Dermis microvascular lymphatic vessel endothelial cell (primary cell): ENCODE measurements at places on chromosomes 12 and 14. TPM values are rescaled to one million over a fixed set of nuclear protein-coding genes. Genes with fewer than 3 reads are reported as not detected.
A peak's percentile ranks its signal among the peaks of the same experiment; 100 is the strongest.

DNA sequence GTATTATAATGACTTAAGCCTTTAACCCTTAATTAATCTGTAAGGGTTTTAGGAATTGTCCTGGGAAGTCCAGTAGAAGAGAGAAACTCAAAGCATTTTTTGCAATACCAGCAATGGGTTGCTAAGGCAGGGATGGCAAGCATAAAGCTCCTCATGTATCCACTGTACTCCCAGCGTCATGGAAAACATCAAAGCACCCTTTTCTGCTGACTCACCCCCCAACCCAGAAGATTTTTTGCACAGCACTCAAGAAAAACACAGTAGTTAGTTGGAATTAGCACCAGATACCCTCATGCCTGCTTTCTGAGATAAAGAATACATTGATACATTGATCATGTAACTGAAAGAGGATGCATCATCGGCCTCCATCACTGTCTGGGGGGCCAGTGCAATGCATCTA, 199.1 kb upstream of the CNOT2 start:
- no peak for DNase-seq

GRCh38 chr12:48482930-48483329, 632 bp downstream of the C12orf54 start:
- no peak for DNase-seq

DNA sequence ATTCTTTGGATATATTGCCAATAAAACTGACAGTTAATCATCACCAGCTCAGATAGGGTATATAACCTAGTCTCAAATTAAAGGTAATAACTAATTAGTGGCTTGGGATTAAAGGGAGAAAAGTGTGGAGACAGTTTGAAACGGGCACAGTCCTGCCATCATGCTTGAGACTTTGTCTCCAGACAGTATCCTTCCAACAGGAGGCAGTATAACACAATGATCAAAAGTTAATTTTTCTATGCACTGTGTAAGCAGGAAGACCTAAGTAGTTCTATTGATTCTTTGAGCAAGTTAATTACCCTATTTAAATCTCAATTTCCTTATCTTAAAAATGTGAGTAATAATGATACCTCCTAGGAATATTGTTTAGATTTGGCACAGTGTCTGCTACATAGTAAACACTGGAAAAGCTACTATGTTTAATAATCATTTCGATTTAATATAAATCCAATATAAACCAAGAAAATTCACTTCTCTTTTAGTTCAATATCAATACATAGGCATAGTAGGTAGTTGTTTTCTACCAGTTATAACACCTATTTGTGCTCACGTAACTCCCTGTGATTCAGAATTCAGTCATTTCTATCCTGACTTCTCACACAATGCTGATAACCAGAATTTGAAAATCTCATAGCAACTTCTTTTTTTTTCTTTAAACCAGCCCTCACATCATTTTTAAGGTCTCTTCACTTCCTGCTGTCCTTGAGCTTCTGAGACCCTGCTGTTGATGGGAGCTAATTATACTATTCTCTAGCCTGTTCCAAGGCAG, 53.7 kb downstream of the GALNT4 start:
- peak; percentile 60 for DNase-seq

FOXG1 gene
- not detected in 2 replicates for total RNA-seq

DNA sequence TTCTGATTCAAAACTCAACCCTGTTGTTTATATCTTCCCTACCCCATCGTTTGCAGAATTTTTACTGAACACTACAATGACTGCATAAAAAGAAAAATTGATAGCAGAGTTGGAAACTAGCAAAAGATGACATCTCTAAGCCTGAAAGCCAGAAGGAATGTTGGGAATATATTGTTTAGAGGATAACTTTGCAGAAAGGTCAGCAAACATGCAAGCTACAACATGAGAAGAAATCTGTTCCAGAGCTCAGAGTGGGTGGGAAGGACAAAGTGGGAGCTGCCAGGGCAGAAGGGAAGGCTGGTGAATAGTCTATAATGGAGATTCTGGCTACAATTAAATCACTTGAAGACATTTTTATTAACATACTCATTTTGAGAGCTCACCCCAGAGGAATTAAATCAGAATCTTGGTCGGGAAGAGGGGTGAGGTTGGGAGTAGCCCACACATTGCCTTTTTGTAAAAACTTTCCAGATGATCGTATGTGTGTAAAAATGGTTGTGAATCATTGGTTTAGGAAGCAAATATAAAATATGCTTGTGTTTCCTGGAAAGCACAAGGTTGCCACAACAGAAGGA, 574.8 kb downstream of the FLRT2 start:
- no peak for DNase-seq

- peak; percentile 37 for DNase-seq
Observed at GRCh38 chr12:95789126-95790032, 1.2 kb downstream of the NTN4 start.

DNA sequence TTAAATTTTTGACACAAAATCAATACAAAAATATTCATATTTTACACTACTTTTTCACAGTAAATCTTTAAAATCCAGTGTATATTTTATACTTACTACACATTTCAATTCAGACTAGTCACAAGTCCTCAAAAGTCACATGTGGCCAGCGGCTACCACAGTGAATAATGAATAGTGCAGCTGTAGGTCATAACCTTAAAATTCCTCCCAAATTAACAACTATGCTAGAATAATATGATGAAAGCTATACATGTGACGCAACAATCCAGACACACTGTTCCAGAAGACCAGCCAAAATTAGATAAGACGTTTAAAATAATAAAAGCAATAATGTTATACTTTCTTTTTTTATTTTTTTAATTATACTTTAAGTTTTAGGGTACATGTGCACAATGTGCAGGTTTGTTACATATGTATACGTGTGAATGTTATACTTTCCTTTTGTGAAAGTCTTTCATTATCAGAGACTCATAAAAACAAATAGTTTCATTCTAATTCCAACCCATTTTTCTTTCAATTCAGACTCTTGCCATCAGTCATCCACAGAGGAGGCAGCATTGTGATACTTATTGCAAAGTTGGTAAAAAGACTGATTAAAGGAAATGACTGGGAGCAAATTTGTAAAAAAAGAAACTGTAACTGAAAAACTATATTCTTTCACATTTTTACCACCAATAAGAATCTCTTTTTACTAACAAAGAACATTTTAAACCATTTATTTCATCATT, 67.0 kb downstream of the C2CD5 start:
- no peak for DNase-seq

VASH1 gene
- 6.3 and 9.0 TPM in 2 replicates for total RNA-seq

SLC25A47 gene
- under 0.01 TPM in 1 of 2 replicates, not detected in the other for total RNA-seq

- no peak for DNase-seq
Observed at GRCh38 chr14:100434033-100434601, 111.0 kb downstream of the SLC25A47 start.

DNA sequence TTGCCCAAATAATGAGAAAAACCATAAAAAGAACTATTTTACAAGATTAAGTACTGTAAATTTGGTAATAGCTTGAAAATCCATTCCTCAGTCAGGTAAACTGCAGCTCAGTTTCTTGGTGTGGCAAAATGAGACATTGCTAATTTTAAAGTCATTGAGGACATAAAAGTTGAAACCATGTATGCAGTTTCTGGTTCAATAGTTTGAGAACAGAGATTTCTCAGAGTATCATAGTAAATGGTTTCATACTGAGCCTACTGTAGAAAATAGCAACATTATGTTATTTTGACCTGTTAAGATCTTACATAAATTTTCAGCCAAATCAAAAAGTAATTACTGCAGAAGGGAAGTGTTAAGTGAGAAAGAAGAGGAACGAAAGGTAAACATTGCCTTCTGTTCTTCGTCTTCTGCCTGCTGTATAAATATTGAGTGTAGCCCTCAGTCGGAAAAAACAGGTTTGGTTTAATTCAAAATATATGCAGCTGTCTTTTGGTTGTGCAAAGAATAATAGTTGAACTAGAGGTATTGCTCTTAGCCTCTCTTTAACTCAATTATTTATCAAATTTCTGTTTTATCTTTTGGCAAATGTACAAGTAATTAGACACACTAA, 119.6 kb downstream of the SYNE2 start:
- no peak for DNase-seq

DNA sequence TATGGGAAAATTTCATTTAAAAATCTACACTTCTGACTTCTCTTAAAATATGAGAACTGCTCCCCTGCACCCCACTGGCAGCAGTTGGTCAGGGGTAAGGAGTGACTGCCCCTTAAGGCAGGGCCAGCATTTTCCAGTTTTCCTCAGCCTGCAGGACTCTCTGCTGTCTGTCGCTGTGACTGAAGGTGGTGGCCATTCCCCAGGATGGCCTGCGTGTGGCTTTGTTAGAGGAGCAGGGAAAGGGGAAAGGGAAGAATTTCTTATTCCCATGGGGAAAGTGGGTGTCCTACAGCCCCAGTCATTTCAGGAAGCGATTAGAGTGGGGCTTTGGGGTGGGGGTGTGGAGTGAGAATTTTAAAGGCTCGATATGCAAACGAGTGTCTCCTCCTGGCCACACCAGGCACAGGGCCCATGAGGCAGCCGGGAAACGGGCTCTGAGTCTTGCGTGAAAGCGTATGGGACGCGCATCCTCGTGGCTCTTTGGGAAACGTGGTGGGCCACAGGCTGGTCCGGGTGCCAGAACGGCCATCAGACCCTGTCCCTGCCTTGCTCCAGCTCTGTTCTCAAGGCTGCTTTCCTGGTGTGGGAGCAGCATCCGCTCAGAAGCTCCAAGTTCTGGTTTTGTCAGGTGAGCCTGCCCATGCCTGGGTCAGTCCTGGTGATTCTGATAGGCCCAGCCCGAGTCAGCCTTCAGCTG, 23.5 kb downstream of the ADGRD1 start:
- no peak for DNase-seq

DNA sequence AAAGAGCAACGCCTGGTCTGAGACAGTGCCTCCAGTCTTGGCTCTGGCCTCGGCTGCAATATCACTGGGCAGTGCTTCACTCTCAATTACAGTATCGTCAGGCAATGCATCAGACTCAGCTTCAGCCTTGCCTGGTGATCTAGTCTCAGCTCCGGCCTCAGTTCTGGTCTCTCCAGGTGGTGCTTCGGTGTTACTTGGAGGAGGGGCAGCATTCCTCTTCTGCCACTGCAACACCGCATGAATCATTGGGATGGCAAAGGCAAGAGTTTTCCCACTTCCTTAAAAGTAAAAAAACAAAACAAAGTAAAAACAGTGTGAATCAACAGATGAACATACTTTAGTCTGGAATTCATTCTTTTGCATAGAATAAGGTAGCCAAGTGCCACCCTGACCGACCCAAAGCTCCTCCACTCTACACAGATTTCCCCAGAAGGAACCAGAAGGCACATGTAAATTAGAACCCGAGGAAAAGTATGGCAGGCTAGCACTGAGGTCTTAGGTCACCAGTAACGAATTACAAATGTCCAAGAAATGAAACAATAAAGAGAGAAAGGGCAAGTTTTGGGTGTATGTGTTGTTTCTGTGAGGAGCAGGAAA, 18.6 kb downstream of the DDX24 start:
- DNase-seq, result peak; percentile 35

DNA sequence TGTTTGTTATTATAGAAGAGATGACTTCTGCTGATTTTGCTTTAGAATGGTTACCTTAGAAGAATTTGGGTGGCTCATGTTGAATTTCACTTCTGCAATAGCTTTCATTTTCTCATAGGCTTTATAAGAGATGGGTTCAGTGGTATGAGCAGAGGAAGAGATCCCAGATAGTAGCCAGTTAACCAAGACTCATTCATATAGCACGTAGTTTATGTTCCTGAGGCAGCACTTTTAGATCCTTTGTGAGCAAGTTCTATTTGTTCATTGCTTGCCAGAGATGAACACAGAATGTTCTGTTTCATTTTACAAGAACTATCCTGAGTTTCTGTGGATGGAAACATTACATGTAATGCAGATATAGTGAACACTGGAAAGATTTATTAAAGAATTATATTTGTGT, 32.2 kb downstream of the RAB21 start:
- no peak for DNase-seq

- DNase-seq, result no peak
Observed at GRCh38 chr14:65392296-65392695, 20.2 kb upstream of the FUT8 start.

- DNase-seq, result no peak
Observed at GRCh38 chr14:99718811-99719192, 34.7 kb downstream of the CYP46A1 start.

DNA sequence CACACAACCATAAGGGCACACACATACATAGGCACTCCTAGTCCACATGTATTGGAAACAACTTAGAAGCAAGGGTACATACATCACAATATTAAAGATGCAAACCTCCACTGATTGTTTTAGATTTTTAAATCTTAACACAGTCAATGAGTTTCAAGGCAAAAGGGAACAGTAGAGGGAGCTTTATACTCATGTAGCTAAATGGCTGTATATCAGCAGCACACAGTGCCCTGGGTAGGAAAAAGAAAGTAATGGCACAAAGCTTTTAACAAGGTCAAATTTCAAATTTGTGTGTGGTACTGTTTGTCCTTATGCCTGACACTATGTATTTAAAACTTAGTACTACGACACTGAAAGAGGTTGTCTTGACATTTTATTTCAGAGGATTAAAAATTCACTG, 262.0 kb downstream of the MED13L start:
- DNase-seq, result peak; percentile 72
